Tibial artery (tissue), 4 donors: ENCODE measurements at places on chromosomes 5 and 9.

GRCh38 chr9:37290940-37291485 is 131.5 kb upstream of the GRHPR start:
- DNase-seq = no peak

GRCh38 chr5:32551865-32552264 is 33.5 kb upstream of the SUB1 start:
- DNase-seq = no peak

DNA sequence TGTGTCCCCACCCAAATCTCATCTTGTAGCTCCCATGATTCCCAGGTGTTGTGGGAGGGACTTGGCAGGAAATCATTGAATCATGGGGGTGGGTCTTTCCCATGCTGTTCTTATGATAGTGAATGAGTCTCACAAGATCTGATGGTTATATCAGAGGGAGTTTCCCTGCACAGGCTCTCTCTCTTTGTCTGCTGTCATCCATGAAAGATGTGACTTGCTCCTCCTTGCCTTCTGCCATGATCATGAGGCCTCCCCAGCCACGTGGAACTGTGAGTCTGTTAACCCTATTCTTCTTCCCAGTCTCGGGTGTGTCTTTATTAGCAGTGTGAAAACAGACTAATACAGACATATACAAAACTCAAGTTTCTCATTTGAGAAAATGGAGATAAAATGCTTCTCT is 139.3 kb downstream of the FBXL7 start:
- DNase-seq = no peak

DNA sequence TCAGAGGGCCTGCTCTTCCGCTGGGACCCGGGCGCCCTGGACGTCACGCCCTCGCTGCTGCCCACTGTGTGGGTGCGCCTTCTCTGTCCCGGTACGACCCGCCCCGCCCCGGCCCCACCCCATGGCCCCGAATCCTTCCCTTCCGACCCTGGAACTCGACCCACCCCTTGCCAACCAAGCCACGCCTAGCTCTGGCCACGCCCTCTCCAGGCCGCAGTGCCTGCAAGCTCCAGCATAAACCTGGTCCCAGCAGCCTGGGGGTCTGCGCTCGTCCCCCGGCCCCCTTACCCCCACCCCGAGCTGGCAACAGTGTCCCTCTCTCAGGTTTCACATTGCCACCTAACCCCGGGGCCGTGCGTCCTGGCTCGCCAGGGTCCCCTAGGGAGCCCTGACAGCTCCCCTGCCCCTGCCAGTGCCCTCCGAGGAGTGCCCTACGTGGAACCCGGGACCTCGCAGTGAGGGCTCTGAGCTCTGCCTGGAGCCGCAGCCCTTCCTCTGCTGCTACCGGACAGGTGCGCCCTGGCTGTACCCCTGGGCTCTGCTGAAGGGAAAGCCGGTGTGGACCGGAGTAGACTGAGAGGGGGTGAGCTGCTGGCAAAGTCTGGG is 3.4 kb downstream of the ADGRD2 start:
- DNase-seq = no peak

- DNase-seq = no peak
These were observed 24.2 kb downstream of the CCDC69 start for GRCh38 chr5:151199581-151200185.

- DNase-seq = no peak
These were observed 38.2 kb upstream of the TEX48 start for GRCh38 chr9:114720086-114720676.

- no peak for DNase-seq
These were observed 602 bp upstream of the ACTL7A start for GRCh38 chr9:108861464-108861863.

DNA sequence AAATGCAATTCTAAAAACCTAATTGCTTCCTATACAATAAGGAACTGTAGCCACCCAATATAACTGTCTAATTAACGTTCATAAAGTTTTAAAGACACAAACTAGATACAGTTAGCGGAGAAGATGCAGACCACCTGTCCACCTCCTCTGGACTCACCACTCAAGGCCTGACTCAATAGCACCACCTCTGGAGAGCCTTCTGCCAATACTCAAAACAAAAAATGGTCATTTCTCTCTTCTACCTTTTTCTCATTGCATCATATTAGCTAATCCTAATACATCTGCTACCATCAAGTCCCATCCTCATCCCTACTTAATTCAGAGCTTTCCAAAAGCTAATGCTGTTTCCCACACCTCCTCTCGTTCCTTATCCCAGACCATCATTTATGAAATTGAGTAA is 159.9 kb downstream of the MLLT3 start:
- DNase-seq = no peak

GRCh38 chr9:130682421-130683121 is 11.0 kb upstream of the EXOSC2 start:
- peak; percentile 84 for DNase-seq

DNA sequence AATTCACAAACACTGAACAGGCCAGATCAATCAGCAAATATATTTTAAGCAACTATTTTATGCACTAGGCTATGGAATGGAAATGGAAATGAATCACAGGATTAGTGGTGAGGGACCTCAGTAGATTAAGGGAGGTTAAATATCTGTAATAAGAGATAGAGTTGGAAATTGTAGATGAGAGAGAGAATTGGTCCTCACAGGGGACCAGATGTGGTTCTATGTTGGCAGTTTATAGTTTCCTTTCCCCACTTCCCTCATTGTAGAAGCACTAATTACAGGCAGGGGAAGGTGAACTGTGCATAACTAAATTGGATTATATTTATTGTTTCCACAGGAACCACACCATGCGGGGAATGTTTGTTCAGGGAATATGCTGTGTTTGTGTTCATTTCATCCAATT is 496.2 kb downstream of the ARHGEF28 start:
- no peak for DNase-seq

DNA sequence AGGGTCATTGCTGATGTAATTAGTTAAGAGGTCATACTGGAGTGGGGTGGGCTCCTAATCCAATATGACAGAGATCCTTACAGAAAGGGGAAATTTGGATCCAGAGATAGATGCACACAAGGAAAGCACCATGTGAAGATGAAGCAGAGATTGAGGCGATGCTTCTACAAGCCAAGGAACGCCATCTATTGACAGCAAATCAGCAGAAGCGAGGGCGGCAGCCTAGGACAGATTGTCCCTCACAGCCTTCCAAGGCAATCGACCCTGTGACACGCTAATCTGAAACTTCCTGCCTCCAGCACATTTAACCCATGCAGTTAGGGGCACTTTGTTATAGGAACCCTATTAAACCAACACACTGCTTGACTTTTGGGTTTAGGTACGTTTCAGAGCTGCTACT is 285.1 kb upstream of the DAP start:
- no peak for DNase-seq

DNA sequence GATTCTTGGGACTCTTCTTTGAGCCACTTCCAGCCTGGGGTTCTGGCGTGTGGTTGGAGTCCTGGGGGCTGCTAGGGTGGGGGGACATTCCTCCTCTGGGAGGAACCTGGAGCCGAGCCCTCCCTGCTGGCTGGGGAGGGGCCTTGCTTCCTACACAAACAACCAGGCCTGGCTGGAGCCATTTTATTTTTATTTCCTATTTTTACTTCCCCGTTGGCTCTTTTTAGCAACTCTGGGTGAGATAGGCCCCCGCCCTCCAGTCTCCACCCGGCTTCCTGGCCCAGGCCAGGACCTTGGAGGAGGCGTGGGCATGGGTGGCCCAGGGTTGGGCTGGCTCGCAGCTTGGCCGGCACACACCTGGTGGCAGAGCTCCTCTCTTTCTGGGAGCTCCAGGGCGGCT is 15.1 kb downstream of the RXRA start:
- peak; percentile 55 for DNase-seq

- DNase-seq = no peak
These were observed 26.1 kb upstream of the KCNV2 start for GRCh38 chr9:2691212-2691611.

- DNase-seq = no peak
These were observed 166.1 kb downstream of the MED10 start for GRCh38 chr5:6212244-6212643.

DNA sequence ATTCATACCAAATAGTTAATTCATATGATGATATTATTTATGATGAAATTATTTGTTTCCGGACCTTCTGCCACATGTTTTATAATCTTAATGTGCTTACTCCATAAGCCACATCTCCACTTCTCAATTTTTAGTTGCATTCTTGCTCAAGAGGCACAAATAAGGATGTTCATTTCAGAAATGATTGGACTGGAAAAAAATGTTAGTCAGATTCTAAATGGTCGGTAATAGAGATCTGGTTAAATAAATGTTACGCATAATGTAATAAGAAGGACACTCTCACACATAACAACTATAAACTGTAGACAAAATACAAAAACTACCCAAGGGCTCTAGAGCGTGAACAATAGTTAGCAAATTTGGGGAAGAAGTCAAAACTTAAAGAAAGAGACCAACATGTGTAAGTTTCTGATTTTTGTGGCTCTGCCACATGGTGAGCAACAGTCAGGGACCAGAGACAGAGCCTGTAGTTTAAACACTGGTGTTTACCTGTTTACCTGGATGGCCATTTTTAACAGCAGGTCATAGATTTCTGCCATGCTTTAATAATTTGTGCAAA is 554.3 kb upstream of the CLINT1 start:
- no peak for DNase-seq

- no peak for DNase-seq
These were observed 72.5 kb upstream of the RASA1 start for GRCh38 chr5:87195104-87195591.

DNA sequence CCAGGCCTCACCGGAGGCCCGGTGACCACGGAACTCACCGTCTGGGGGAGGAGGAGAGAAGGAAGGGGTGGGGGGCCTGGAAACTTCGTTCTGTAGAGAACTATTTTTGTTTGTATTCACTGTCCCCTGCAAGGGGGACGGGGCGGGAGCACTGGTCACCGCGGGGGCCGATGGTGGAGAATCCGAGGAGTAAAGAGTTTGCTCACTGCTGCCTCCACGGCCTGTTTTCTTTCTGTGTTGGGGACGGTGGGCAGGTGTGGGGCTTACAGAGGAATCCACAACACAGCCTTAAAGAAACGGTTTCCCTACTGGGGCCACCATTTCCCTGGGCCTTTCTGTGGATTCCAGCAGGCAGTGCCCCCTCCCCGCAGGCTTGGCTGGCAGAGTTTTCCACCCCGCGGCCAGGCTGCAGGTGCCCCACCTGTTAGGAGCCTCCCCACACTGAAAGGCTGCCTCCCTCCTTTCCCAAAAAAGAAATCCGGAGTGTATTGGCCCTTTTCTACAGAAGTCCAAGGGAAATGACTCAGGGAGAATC is 80.8 kb downstream of the NTNG2 start:
- no peak for DNase-seq

GRCh38 chr5:74579215-74579614 is 61.3 kb downstream of the ENC1 start:
- no peak for DNase-seq

DNA sequence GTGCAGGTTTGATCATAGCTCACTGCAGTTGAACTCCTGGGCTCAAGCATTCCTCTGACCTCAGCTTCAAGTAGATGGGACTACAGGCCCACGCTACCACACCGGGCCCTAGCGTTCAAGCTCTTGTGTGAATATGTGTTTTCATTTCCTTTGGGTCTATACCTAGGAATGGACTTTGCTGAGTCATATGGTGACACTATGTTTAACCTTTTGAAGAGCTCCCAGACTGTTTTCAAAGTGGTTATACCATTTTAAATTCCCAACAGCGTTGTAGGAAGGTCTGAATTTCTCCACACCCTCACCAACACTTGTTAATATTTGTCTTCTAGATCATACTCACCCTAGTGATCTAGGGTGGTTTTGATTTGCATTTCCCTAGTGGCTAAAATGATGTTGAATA is 33.5 kb downstream of the FAF2 start:
- DNase-seq = no peak

GRCh38 chr9:5577225-5577624 is 51.7 kb upstream of the RIC1 start:
- no peak for DNase-seq

GRCh38 chr9:20111173-20111843 is 322.5 kb upstream of the SLC24A2 start:
- DNase-seq = no peak

DNA sequence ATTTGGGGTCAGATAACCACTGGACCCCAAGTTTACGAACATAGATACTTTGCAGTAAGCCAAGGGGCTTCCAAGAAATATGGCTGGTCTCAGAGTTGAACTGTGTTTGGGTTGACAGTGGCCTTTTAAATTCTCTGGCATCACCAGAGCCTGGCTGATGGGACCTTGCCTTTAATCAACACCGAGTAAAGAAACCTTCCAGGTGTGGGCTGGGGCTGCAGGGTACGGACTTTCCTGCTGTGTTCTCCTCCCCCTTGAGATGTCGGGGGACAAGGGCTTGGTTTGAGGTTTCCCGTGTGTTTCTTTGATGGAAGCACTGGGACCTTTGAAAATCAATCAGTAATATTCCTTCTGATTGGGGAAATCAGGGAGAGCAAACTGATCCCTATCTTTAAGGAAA is 140.1 kb downstream of the MTX3 start:
- DNase-seq = no peak

DNA sequence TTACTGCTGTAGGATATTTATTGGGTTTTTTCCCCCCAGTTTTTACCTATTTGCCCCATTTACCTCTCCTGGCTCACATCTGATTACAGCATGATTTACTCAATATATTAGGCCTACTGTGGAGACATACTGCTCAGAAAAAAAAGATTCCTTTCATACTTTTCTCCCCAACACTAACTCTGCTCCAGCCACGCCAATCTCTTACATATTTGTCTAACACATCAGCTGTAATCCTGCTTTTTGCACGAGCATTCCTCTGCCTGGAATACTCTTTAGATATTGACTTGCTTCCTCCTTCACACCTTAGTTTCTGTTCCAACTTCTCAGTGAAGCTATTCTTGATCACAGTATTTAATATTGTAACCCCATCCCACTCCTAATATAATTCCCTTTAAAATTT is 158.1 kb upstream of the VCAN start:
- DNase-seq = no peak

DNA sequence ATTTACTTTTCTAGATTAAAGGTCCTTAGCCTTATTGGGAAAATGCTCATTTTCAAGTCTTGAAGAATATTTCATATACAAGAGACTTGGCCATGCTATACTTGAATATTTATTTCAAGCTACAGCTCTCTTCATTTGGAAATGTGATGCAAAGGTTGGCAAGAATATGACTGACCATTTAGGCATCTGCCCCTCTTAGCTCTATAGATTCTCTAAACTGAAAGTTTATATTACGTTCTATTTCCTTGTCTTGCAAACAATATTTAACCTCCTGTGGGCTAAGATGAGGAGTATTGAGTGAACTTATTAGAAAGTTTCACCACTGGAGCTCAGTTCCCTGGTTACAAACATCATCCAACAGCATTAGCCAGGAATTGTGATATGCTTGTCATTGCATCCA is 593.1 kb downstream of the MAT2B start:
- DNase-seq = no peak

DNA sequence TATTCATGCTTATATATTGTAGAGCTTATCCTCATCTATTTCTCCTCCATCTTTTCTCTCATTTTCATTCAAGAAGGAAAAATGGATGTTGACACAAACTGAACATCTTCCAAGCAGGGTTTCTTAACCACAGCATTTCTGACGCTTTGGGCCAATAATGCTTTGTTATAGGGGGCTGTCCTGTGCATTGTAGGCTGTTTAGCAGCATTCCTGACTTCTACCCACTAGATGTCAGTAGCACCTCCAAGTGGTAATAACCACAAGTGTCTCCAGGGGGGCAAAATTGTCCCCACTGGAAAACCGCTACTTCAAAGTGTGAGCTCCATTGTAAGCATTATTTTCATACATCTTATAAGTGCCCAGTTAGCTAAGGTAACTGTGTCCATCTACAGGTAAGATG is 2.6 kb upstream of the TXNDC8 start:
- DNase-seq = no peak
